ENCODE measurements at places on chromosomes 6 and 20.
A peak's percentile ranks its signal among the peaks of the same experiment; 100 is the strongest.

DNA sequence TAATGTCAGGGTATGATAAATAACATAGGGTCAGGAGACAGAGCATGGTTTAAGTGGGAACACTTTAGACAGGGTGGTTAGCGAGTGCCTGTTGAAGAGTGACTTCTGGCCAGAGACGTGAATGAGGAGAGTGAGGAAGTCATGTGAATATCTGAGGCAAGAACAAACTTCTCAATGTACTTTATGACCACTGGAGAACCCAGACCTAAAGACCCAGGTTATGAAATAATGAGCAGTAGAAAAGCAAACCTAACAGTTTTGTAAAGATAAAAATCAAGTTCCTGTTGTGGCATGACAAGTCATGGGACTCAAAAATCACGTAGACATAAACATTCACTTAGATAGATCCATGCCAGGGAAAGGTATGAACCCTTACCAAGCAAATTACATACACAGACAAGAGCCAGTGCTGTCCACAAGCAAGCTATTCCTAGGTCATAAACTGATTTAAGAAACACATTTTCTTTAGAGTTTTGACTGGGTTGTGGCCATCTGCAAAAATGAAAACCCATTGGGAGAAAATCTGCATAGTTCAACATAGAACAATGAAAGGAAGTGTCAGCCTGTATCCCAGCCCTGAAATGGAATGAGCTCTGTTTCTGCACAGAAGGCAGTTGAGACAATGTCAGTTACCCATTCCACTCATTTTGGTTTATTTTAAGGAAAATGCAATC is 2.2 kb upstream of the MYCT1 start:
- peak; percentile 10 for DNase-seq

GRCh38 chr6:100617633-100618350 is 153.1 kb upstream of the SIM1 start:
- peak; percentile 79 for DNase-seq

- no peak for DNase-seq
Measured at GRCh38 chr6:166932116-166932515, 24.2 kb downstream of the RNASET2 start.

DNA sequence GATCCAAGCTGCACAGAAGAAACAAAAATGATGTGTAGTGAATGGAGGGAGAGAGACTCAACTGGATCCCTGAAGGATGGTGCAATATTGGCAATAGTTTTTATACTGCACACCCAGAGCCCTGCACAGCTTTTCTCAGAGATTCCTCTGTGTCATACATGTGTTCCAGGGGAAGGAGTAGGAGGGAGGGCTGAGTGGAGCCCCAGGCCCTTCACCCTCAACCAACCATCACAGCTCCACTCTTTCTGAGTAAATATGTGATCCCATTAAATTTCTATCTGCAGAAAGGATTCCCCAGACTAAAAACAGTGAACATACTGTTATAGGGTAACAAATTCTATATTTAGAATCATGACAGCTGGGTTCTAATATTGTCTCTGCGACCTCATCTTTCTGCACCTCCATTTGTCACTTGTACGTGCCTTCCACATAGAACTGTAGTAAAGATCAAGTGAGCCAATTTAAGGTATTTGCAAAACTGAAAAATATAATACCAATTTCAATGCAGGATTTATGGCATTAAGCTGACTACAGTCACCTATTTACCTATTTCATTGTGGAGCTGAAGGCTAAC is 421.4 kb upstream of the NRSN1 start:
- DNase-seq: no peak

- DNase-seq: no peak
Measured at GRCh38 chr6:26474439-26474881, 16.7 kb downstream of the BTN2A1 start.

- DNase-seq: no peak
Measured at GRCh38 chr20:63509088-63509564, 10.2 kb upstream of the EEF1A2 start.

All from mammary epithelial cell (primary cell).